ENCODE measurements at places on chromosomes 3 and 15.

DNA sequence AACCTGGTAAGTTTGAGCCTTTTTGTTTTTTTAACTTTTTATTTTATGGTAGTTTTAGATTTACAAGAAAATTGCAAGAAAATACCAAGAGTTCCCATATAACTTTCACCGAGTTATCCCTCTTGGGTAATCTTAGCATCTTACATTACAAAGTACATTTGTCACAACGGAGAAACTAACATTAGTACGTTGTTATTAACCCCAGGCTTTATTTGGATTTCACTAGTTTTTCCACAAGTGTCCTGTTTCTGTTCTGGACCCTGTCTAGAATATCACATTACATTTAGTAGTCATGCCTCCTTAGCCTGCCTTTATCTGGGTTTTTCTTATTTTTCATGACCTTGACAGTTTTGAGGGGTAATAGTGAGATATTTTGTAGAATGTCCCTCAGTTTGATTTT, 53.5 kb upstream of the KPNA4 start:
- no peaks in the 10 kb centered on the region for H3K36me3 ChIP-seq
- H3K27ac ChIP-seq: no peak overlapping the region
- no peaks in the 10 kb centered on the region for H3K27me3 ChIP-seq
- no peak for DNase-seq
- no peak overlapping the region for H3K4me3 ChIP-seq

DNA sequence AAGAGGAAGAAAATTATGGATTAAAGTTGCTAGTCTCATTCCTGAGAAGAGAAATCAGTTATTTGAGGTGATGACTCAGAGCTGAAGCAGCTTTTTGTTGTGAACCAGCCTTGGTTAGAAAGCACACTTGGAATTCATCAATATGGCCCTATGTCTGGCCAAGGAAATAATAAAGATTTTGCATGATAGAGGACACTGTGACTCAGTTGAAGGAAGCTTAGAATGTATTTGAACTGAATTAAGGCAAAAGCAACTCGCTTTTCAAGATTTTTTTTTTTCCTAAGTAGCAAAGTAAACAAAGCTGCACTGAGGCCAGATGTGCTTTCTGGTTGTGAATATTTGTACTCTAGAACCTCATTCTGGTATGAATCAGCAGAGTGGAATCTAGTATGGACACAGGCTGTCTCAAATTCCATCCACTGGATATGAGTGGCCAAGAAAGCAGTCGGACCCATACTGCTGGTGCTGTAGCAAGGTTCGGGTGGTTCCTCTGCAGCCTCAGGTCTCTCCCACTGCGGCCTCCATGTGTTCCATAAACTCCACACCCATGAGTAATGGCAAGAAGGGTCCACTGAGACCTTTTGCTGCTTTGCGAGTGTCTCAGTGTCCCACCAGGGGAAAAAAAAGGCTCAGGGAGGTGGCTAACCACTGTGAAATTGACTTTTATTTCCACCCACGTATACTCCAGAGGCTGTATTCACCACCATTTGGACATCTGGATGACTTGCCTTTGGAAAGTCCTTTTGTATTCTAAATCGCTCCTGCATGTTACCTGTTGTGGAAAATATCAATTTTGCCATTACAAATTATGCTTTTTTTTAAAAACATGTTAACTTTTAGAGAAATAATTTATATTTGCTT, 53.1 kb downstream of the TGFBR2 start:
- H3K27me3 ChIP-seq: no peaks in the 10 kb centered on the region
- peaks cover 45% of the 10 kb centered on the region for H3K36me3 ChIP-seq

- peak; percentile 33 for DNase-seq
- H3K27ac ChIP-seq: no peak overlapping the region
- no peaks in the 10 kb centered on the region for H3K36me3 ChIP-seq
- no peaks in the 10 kb centered on the region for H3K27me3 ChIP-seq
These were observed 360.0 kb upstream of the PROK2 start for GRCh38 chr3:72144773-72145505.

DNA sequence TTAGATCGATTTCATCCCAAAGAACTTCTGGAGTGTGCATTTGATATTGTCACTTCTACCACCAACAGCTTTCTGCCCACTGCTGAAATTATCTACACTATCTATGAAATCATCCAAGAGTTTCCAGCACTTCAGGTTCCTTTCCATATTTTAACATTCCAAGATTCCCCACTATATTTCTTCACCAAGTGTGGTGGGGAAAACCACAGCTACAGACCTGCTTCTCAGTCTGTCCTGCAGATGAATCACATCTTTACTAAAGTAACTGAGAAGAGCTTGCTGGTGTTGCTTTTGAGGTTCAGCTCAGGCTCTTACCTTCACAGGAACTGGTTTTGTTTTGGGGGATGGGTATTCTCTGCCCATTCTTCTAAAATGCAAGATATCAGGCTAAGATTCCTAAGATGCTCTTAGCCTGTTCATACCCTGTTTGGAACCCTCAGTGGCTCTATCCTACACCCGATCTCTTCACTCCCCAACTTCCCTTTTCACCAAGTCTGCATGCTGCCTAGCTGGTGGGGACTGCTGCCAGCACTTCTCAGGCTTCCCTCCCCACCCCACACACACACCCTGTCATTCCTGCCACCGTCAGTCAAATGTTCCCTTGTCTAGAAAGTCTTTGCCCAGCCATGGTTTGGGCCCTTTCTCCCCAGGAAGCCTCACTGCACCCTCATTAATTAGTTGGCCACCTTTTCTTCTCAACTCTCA, 30.8 kb downstream of the SRP14 start:
- no peak overlapping the region for H3K27ac ChIP-seq
- H3K27me3 ChIP-seq: no peaks in the 10 kb centered on the region
- peaks cover 100% of the 10 kb centered on the region for H3K36me3 ChIP-seq
- DNase-seq: no peak
- no peak overlapping the region for H3K4me3 ChIP-seq
- no peaks in the 10 kb centered on the region for H3K4me1 ChIP-seq

GRCh38 chr15:44584162-44584749, 47.3 kb downstream of the EIF3J start:
- peaks cover 95% of the 10 kb centered on the region for H3K36me3 ChIP-seq
- H3K4me3 ChIP-seq: no peak overlapping the region
- DNase-seq: no peak
- no peaks in the 10 kb centered on the region for H3K27me3 ChIP-seq
- no peaks in the 10 kb centered on the region for H3K4me1 ChIP-seq

- peaks cover 13% of the 10 kb centered on the region for H3K4me1 ChIP-seq
- H3K36me3 ChIP-seq: no peaks in the 10 kb centered on the region
- H3K27me3 ChIP-seq: peaks cover 20% of the 10 kb centered on the region
- DNase-seq: peak; percentile 18
- H3K27ac ChIP-seq: no peak overlapping the region
These were observed 247 bp downstream of the FETUB start for GRCh38 chr3:186640473-186640818.

- no peak for DNase-seq
- no peak overlapping the region for H3K27ac ChIP-seq
- no peaks in the 10 kb centered on the region for H3K27me3 ChIP-seq
- no peaks in the 10 kb centered on the region for H3K4me1 ChIP-seq
These were observed 33.2 kb upstream of the ZNF710 start for GRCh38 chr15:89967881-89968280.

DNA sequence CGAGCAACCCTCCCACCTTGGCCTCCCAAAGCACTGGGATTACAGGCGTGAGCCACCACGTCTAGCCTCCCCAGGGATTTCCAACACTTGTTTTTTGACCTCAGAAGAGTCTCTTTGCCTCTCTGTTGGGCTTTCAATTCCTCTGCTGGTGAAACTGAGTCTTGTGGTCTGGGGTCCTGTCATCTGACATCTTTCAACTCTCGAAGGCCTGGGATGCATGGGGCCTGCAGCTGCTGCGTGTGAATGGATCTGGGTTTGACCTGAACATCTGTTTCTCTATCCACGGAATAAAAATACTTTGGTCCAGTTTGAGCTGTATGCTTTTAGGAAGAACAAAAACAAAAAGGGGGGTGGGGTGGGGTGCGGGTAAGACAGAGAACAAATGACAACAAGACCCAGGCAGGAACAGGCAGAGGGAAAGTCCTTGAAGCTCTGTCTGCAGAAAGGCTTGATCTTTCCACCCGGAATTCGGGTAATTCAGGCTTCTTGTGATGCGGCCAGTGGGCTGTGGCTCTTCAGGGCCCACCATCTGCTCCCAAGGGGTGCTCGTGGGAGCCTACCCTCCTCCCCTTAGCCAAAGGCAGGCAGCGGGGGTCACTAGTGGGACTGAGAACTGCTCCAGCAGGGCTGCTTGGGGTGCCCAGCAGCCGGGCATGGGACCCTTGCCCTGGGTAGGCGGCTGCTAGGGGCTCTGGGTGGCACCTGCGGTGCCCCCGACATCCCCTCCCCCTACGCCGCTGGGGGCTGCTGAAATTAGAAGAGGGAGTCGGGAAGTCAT, 71.5 kb downstream of the SLC12A8 start:
- peaks cover 65% of the 10 kb centered on the region for H3K4me1 ChIP-seq
- H3K27ac ChIP-seq: peak overlapping the region; percentile 95
- H3K36me3 ChIP-seq: no peaks in the 10 kb centered on the region
- peak overlapping the region; percentile 61 for H3K4me3 ChIP-seq
- DNase-seq: no peak
- H3K27me3 ChIP-seq: no peaks in the 10 kb centered on the region

DNA sequence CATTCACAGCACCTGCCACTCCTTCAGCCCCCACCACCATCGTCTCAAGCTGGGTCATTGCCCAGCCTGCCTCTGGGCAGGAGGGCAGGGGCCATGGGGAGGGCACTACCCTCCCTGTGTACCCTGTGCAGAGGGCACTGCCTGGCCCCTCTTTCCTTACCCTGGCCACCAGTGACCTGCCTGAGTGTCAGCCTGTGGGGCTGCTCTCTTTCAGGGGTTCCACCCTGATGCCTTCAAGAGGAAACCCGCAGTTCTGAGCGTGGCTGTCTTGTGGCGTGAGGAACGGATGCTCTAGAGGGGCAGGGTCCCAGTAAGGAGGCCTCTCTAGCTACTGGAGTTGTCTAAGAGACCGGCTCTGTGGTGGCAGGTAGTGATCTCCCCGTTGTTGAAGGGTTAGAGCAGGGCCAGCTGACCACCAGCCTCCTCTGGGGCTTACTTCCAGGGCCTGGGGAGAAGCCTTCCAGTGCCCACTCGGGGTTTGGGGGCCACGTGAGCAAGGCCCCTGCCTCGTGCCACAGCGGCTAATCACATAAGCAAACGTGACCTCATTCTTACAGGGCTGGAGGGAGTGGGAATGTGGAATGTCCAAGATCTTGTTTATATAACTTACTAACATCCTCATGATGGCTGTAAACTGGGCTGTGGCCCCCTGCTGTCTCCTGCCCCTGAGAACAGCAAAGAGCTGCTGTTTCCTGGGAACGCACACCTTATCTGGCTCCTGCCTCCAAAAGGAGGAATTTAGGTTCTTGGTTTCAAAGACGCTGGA, 31.4 kb upstream of the SEC13 start:
- no peak for DNase-seq
- H3K27ac ChIP-seq: no peak overlapping the region
- no peak overlapping the region for H3K4me3 ChIP-seq
- no peaks in the 10 kb centered on the region for H3K36me3 ChIP-seq
- peaks cover 11% of the 10 kb centered on the region for H3K27me3 ChIP-seq

DNA sequence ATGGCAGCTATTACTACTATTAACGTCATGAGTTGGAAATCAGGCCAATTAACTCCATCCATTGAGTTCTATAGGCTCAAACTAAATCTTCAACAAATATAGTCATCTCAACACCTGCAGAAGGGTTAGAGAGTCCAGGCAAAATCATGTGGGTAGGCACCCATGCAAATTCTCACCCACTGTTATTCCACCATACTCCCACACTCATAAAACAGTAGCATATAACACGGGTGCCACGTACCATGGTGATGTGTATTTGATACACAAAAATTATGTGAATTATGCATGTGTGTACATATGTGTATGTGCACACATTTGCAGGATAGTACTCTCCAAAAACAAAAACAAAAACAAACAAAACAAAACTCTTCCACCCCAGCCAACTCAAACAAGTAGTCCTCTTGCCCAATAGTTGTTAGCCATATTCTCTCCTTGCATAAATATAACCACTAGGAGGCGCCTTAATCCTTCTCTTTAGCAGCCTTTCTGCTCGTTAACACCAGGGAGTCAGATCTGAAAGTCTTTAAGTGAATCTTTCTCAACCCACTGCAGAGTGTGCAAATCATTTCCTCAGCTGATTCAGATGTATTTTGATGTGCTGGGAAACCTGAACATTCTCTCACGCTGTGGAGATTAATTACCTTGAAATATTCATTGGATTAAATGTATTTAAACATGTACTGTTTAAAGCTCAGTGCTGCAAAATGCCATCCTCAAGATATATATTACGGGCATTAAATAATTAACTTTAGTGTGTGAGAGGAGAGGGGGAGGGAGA, 38.0 kb upstream of the COPB2 start:
- H3K4me1 ChIP-seq: no peaks in the 10 kb centered on the region
- no peak overlapping the region for H3K27ac ChIP-seq
- no peaks in the 10 kb centered on the region for H3K27me3 ChIP-seq

- peaks cover 45% of the 10 kb centered on the region for H3K4me1 ChIP-seq
- no peaks in the 10 kb centered on the region for H3K27me3 ChIP-seq
- H3K27ac ChIP-seq: peak overlapping the region; percentile 95
- H3K4me3 ChIP-seq: peak overlapping the region; percentile 96
- peak; percentile 14 for DNase-seq
These were observed 727 bp downstream of the NSMCE3 start for GRCh38 chr15:29268706-29269484.

DNA sequence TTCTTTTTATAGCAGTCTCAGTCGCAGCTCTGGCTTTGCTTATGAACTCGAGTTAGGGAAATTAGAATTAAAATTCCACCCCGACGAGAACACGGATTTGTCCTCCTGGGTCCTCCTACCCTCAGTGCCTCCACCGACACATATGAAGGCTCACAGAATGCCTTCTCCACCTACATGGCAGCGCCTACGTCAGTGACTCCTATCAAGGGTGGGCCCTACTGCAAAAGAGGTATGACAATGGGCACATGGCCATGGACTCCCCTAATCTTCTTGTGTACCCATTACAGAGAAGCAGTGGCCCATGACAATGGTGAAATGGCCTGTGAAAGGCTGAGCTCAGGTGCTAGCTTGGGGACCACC, 173.0 kb upstream of the TLE3 start:
- H3K4me1 ChIP-seq: peaks cover 54% of the 10 kb centered on the region
- no peak overlapping the region for H3K4me3 ChIP-seq
- H3K27ac ChIP-seq: peak overlapping the region; percentile 64
- no peaks in the 10 kb centered on the region for H3K36me3 ChIP-seq
- no peaks in the 10 kb centered on the region for H3K27me3 ChIP-seq

GRCh38 chr3:171704002-171704401, 106.3 kb downstream of the PLD1 start:
- H3K4me3 ChIP-seq: no peak overlapping the region
- no peaks in the 10 kb centered on the region for H3K4me1 ChIP-seq
- DNase-seq: no peak
- H3K27me3 ChIP-seq: no peaks in the 10 kb centered on the region

Measured in left ventricle myocardium inferior (tissue), 1 donor.